ENCODE measurements at places on chromosomes 4 and X. TPM values are rescaled to one million over a fixed set of nuclear protein-coding genes. Genes with fewer than 3 reads are reported as not detected.

Gene NXF2
- total RNA-seq: not detected

DNA sequence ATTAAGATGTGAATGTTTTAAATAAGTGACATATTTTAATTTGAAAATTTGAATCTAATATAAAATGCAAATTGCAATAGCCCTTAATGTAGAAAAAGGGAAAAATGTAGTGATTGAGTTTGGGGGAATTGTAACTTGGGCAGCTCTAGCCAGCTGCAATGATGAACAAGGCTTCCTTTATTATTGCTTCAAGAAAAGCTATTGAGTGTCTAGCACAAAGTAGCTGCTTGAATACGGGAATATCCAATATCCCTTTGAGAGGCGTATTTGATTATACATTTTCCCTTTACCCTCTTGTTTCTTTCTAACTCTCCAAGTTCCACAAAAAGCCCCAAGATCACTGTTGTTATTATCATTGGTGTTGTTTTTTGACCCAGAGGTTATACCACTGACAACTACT lies 21.8 kb downstream of the IL1RAPL1 start:
- DNase-seq: no peak

GRCh38 chr4:136009258-136009832 lies 1522.9 kb downstream of the PCDH18 start:
- DNase-seq: no peak

DNA sequence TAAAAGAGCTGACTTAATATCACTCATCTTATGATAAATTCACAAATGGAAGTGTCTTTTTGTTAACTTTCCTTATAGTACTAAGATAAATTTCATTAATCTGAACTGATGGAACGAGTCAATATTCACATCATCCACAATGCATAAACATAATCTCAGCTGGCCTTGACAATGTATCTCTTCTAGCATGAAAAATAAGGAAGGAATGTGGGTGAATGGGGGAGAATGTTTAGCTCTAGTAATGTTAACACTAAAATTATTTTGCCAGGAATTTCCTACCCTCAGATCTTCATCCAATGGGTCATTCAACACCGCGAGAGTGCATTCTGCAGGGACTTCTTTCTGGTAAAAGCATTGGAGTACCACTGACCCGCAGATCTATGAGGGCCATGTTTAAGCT lies 15.8 kb downstream of the TRPC3 start:
- DNase-seq: no peak

Gene BEX3
- total RNA-seq: 181 TPM

Gene PPP1R2C
- not detected for total RNA-seq

GRCh38 chr4:151567056-151567455 lies 158.1 kb downstream of the FHIP1A start:
- DNase-seq: no peak

Gene C1GALT1C1
- 59.3 TPM for total RNA-seq

Gene ATP5ME
- 217 TPM for total RNA-seq

Gene TRIM75
- total RNA-seq: not detected

GRCh38 chr4:159413306-159413943 lies 310.5 kb downstream of the RAPGEF2 start:
- no peak for DNase-seq

Gene F9
- not detected for total RNA-seq

- DNase-seq: no peak
Measured at GRCh38 chr4:45688341-45688740, 435.5 kb downstream of the GABRG1 start.

DNA sequence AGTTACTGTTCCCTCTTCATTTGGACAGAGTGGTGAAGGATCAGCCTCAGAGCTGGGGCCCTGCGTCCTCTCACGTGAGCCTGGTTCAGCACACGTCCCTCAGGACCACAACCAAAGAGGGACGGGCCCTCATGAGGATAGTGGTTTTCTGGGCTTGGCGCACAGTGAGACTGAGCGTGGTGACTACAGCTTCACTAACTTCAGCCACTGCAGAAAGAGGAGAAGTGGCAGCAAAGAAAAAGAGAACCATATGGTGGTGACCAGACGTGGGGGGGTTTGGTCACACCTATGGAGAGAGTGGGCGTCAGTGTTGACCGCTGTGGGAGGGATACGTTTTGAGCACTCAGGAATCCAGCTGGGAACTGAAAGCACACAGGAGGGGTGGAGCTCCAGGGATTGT lies 21.8 kb upstream of the TNIP3 start:
- no peak for DNase-seq

DNA sequence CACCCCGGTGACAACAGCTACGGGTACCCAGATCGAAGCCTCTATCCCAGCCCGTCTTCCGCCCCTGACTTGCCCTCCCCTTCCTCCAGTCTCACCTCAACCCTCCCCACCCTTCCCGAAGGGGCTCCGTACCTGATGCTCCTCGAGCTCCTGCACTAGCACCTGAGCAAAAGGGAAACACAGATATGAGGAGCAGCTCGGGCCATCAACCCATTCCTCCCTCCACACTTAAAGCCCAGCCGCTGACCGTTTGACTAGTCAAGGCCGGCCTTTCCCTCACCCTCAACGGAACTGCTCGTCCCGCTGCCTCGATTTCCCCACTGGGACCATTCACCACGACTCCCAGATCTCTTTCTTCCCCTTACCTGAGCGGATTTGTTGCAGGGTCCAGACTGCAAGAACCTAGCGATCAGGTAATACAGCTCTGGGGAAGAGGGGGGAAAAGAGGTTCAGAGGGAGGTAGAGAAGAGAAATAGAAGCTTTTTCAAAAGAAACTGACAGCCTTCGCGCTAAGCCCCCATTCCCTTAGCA lies 731 bp downstream of the BRWD3 start:
- DNase-seq: peak; percentile 8

GRCh38 chr4:184154199-184154598 lies 63.5 kb downstream of the ENPP6 start:
- DNase-seq: no peak

DNA sequence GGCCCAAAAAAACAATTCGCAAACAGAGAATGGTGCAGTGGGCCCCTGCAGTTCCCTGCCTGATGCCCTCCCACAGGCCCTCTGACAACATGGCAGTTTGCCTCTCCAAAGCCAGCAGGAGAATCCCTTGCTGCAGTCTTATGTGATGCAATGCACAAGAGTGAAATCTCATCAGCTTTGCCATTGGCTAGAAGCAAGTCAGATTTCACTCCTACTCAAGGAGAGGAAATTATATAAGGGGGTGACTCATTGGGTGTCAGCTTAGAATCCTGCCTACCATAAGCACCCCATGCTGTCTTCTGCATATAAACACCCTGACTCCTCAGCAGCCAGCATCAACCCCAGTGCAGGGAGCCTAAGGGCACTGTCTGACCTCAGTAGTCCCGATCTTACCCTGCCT lies 157.3 kb upstream of the LDB2 start:
- DNase-seq: peak; percentile 90

DNA sequence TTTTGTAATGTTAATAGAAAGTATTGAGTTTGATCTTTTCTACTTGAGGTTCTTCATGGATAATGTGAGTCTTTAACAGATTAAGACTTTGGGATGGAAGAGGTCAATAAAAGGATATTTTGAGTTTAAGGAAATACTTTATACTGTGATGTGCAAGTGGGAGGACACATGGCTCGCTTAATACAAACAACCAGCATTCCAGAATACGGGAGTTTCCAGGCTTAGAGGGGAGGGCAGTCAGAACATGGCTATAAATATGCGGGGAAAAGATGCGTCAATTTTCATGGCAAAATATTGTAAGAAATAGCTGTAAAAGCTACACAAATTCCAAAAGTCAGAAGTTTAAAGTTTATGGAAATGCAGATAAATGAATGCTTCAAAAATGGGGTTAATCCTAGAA lies 192.3 kb downstream of the AASDH start:
- no peak for DNase-seq

Gene MAGEC2
- total RNA-seq: 184 TPM

Gene CLIC2
- total RNA-seq: 14.6 TPM

- no peak for DNase-seq
Measured at GRCh38 chr4:69549651-69550050, 53.9 kb upstream of the UGT2B4 start.

Gene FGFRL1
- 3.1 TPM for total RNA-seq

DNA sequence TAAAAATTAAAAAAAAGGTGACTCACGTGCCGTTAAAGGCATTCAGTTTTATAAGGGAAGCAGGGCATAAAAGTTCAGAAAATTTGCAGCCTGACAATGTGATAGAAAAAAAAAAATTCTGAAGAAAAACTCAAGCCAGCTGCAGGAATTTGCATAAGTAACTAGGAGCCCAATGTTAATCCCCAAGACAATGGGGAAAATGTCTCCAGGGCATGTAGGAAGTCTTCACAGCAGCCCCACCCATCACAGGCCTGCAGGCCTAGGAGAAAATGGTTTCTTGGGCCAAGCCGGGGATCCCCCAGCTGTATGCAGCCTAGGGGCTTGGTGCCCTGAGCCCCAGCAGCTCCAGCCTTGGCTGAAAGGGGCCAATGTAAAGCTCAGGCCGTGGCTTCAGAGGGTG lies 31.2 kb downstream of the CHM start:
- no peak for DNase-seq

- DNase-seq: peak; percentile 58
Measured at GRCh38 chr4:82097504-82097903, 276.3 kb downstream of the HNRNPD start.

DNA sequence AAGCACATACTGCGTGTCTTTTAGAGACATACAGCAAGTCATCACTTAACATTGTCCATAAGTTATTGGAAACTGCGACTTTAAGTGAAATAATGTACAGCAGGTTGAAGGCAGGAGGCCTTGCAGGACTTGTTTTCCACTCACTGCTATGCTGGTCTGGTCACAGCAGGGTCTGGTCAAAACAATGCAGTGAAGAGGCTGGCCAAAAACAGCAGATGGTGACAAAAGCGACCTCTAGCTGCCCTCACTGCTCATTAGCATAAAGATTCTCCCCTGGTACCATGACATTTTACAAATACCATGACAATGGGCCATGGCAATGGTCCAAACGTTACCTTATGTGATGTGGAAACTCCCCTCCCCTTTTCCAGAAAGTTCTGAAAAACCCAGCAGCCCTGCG lies 1283.6 kb downstream of the FSTL5 start:
- DNase-seq: no peak

Gene FAT4
- 0.20 TPM for total RNA-seq

GRCh38 chr4:145130130-145130529 lies 32.0 kb downstream of the ABCE1 start:
- no peak for DNase-seq

DNA sequence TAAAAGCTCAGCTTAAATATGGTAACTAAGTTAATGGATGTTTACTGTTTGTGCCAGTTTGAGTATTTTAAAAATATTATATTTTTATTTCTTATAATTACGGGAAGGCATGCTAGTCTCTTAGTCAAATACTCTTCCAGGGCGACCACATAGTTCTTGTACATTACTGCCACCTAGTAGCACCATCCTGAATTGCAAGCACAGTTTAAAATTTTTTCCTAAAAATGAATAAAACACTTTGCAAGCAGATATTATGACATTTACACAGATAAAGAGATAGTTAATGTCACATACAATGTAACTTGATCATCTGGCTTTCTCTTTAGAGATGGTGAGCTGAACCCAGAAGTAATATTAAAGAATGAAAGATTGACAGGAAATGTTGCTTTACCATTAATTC lies 11.5 kb downstream of the NDP start:
- DNase-seq: no peak

Gene PPEF1
- not detected for total RNA-seq

- no peak for DNase-seq
Measured at GRCh38 chr4:173517781-173518424, 12.1 kb downstream of the HAND2 start.

Gene NUDT10
- 0.96 TPM for total RNA-seq

GRCh38 chrX:9848718-9849479 lies 62.7 kb downstream of the SHROOM2 start:
- DNase-seq: no peak

GRCh38 chr4:30370105-30370504 lies 350.1 kb upstream of the PCDH7 start:
- DNase-seq: no peak

- no peak for DNase-seq
Measured at GRCh38 chr4:110787707-110788106, 164.8 kb upstream of the PITX2 start.

- peak; percentile 60 for DNase-seq
Measured at GRCh38 chrX:103629318-103630170, 769 bp downstream of the TCEAL1 start.

GRCh38 chr4:71259280-71259679 lies 79.5 kb upstream of the SLC4A4 start:
- no peak for DNase-seq

DNA sequence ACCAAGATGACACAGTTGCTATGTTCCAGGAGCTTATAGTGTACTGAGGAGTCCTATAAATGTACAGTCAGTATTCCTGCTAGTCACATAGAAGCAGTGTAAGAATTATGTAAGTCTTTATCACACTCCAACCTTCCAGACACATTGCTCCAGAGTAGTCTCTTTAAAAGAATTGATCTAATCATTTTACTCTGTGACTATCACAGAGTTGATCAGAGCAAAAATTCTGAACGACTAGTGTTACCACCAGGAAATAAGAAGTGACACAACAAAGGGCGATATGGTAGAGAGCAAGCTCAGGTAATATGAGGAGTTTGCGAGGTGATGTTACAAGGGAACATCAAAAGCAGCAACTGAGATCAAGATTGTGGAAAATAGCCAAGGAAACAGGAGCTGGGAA lies 9.0 kb upstream of the HPF1 start:
- no peak for DNase-seq

GRCh38 chr4:8869002-8869897 lies 2.4 kb downstream of the HMX1 start:
- DNase-seq: no peak

DNA sequence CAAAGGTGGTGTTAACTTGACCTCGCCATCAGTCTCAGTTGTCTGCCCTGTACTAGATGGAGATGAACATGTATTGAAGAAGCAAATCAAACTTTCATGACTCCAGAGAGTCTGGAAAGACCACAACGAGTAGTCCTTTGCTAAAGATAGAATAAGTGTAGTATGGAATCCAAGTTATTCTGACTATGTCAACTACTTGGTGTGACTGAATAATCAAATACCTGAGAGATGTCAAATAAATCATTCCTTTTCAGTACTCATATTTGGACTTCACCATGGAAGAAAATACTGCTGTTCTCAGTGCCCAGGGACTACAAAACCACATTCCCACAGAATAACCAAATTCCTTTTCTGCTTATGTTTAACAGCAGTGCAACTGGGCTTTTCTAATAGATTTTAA lies 161.2 kb upstream of the SPRY1 start:
- no peak for DNase-seq

Gene CLDN2
- not detected for total RNA-seq

GRCh38 chrX:18755651-18756050 lies 48.2 kb downstream of the PPEF1 start:
- DNase-seq: no peak

DNA sequence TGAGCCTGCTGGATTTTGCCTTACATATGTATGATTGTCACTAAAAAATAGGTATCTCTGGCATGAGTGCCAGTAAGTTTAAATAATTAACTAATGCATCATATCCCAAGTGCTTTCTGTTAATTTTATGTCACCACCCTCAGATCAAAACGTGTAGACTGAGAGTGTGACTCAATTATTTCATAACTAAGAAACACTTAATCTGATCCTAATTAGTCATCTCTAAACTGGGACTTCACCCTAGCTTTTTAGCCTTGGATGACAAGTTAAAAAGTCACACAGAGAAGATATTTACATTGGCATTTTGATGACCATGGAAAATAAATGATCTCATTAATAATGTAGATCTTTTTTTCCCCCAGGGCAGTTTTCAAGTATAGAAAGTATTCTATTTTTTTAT lies 23.1 kb upstream of the SLC6A14 start:
- no peak for DNase-seq

Gene RS1
- not detected for total RNA-seq

Measured in RPMI7951 (cell line).